NCI-H1105 (cell line): ENCODE measurements at places on chromosomes 3 and 15.

DNA sequence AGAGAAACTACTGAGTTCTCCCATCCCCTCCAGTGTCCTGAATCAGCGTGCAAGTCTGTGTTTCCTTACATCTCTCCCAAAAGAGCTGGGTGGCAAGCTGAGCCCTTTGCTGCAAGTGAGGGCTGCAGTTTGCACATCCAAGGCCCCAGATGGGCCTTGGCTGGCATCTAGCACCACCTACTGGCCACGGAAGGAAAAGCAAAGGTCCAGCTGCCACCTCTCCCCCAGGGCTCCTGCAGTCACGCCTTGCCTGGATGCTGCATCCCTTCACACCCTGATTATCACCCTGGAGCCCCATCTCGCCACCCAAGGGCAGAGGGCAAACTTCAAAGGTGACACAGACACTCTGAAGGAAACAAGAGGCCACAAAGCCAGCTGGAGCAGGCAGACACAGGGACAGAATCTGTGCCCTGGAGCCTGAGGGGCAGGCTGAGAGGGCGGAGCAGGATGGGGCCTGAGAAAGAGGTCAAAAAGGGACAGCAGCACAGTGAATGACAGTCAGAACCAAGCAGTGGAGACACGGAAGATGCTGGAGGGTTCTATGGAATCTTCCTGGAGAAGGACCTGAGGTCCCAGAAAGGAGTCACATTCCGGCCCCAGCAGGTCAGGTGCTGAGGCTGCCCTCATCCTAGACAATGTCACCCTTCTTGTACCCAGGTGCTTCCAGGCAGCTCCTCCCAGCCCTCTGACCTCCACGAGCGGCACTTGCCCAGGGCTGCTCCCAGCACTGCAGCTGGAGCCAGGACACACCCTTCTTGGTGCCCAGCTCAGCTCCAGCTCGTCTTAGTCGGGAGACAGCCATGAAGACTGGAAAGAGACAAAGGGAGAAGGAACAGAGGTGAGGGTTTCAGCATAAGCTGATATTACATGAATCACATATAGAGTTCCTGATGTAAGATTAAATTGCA, 18.3 kb upstream of the NTRK3 start:
- DNase-seq = peak; percentile 9

- no peak for DNase-seq
Observed at GRCh38 chr15:36601497-36601932, 22.1 kb downstream of the CDIN1 start.

GRCh38 chr3:10531031-10531430, 25.6 kb upstream of the ATP2B2 start:
- no peak for DNase-seq

DNA sequence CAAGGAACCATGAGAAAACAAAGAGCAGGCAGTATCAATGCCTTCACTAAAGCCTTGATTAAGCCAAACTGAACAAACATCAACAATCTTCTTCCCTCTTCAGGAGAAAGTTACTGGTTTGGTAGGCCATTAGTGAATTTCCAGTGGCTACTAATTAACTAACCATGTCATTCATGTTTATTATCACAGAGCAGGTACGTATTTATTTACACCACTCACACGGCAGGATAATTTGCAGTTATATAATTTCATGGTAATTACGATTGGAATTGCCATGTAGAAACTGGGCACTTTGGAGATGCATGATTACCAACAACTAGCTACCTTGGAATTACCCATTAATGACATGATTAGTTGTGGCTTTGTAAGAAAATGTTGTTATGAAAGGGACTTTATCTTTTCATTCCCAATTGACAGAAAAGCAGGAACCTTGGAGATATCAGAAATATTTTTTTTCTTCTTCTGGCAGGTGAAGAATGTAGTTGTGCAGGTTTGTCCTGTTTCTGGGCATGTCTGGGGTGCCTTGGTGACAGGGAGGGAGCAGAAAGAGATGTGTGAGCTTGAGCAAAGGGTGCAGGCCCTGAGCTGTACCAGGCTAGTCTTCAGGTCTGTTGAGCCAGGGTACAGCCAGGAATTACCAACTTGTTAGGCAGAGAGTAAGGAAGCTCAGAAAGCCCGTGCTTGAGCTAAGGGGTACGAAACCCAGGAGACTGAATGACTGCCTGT, 310.7 kb downstream of the RORA start:
- peak; percentile 79 for DNase-seq

DNA sequence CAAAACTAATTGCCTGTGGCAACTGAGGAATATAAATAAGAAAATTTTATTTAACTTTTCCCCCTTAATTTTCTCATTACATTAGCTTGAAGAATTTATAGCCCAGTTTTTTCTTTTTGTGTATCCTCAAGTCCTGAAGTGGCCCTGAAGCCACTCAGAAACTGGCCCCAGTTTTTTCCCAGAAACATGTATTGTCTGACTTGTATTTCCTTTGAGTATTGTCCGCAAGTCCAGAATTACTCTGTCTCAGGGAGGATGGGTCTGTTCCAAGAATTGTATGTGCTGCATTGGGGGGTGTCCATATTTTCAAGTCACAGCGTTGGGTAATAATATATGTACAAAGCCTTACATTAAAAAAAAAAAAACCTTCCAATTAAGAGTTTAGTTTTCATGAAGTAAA, 149.7 kb upstream of the IL12A start:
- no peak for DNase-seq

GRCh38 chr15:37758412-37758811, 176.0 kb upstream of the TMCO5A start:
- DNase-seq = no peak

- no peak for DNase-seq
Observed at GRCh38 chr15:96670389-96670788, 339.9 kb downstream of the NR2F2 start.

GRCh38 chr3:100404250-100404548, 2.9 kb downstream of the LNP1 start:
- no peak for DNase-seq

- DNase-seq = no peak
Observed at GRCh38 chr3:186142393-186142932, 33.6 kb upstream of the ETV5 start.

DNA sequence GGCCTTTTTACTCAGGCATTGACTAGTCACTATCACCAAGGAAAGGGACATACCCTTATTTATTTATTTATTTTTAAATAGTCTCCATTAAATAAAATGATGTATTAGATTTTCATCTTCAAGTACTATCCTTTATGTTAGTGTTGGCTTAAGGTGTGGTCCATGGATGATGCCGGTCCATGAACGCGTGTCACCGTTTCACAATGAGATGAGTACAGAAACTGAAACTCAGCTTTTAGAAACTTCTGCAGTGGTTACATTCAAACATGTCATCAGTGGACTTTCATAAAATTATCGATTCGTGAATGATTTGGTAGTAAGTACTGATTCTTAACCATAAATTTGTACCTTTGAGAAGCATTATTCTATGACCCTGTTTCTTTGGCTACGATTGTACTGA, 166.6 kb downstream of the SATB1 start:
- DNase-seq = no peak

DNA sequence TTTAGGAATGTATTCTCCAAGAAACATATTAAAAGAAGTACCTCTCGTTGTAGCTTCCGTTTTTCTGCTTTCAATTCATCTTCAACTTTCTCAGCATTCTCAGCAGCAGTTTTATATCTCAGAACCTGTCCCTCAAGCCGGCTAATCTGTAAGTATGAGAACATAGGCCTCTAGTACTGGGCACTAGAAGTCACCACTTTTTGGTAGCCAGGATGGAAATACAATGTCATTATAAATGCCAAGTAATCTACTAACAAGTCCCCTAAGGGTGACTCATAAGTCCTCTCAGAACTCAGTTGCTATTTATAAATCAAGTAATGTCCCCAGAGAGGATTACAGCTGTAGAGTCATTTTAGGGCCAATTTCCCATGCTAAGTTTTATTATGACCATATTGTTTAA, 61.1 kb downstream of the MLH1 start:
- no peak for DNase-seq

- no peak for DNase-seq
Observed at GRCh38 chr3:101964861-101965260, 115.5 kb downstream of the NFKBIZ start.

DNA sequence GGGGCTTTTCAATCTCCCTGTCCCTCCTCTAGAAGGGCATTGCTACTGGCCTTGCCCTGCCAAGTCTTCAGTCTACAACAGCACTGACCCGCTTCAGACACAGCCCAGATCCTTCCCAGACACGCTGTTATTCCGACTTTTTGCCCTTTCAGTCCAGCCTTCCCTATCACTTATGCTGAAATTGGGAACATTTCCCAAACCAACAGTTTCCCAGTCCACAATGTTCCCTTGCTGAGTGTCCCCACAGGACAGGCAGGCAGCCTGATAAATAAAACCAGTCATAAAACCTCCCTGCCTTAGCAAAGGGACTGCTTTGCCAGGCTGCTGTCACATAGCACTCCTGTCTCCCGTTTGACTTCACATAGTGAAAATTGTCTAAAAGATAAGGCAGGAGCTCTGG, 43.5 kb downstream of the GOLGA6L2 start:
- no peak for DNase-seq

DNA sequence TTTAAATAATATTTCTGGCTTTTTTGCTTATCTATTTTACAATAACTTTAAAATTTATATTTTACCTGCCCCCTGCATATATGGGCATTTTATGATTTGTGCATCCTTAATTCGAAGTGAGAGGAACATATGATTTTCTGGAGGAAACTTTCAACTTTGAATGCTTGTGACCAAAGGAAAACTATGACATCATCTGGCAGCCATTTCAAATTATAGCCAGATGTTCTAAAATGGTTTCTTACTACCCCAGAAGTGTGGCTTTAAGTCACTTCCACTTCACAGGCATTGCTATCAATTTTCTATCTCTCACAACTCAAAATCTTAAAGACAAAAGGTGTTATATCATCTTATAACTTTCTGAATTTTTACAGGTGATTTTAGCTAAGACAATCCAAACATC, 508.8 kb downstream of the RBMS3 start:
- DNase-seq = no peak

- DNase-seq = no peak
Observed at GRCh38 chr3:78912687-78913086, 855.1 kb downstream of the ROBO1 start.

- no peak for DNase-seq
Observed at GRCh38 chr3:32398531-32398930, 6.9 kb downstream of the CMTM7 start.

DNA sequence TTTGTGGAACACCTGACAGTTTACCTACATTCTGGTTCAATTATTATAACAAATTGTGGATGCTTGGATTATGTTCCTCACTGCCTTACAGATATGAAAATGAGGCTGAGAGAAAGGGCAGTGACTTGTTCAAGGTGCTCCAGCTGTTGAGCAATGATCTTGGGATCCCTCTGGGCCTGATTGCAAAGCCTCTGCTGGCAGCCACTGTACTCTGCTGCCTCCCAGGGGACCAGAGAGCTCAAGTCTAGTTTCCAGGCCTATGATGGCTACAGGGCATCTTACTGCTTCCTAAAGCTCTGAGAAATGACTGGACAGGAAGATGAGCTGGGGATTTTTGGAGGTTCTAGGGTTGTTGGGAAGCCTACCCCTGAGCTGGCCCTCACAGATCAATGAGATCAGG, 2.3 kb upstream of the SHC4 start:
- no peak for DNase-seq

DNA sequence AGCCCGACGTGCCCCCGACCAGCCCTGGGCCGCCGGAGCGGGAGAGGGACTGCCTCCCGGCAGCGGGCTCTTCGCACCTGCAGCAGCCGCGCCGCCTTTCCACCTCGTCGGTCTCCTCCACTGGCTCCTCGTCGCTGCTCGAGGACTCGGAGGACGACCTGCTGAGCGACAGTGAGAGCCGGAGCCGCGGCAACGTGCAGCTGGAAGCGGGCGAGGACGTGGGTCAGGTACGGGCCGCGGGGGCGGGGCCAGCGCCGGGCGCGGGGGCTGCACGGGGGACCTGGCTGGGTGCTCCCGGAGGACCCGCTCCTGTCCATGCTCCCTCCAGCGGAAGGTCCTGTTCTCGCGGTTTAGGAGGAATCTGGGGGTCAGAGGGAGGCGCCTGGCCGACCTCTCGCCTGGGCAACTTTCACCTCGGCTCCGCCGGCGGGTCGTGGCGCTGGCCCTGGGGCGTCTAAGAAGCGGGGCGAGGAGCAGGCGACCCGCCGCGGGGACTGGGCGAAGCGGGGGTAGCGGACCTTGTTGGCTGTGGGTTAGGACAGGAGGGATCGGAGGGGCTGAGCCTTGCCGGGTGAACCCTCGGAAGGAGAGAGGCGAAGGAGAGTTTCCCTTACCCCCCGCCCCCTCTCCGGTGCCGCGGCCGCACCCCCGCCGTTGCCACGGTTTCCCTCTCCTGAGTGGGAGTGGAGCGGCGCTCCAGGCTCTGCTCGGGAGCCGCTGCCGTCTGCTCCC, 682 bp downstream of the ITPKA start:
- no peak for DNase-seq

GRCh38 chr15:51688863-51689262, 7.6 kb downstream of the SCG3 start:
- no peak for DNase-seq

- no peak for DNase-seq
Observed at GRCh38 chr3:138043266-138044029, 33.5 kb downstream of the CLDN18 start.

GRCh38 chr3:120148187-120148949, 54.1 kb upstream of the GSK3B start:
- DNase-seq = no peak

DNA sequence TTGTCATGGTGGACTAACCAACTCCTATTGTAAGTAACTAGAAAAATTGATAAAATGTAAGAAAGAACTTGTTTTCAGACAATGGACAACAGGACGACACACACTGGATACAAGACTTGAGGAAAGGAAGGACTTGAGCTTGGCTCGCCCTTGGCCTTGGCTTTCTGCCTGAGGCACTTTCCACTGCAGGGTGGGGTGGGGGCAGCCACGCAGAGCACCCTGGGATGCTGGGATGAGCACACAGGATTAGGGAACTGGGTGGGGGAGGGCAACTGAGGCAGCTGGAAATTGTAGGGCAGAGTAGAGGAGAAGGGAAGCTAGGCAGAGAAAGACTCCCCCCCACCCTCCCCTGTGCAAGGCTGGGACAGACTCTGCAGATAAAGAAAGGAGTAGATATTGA, 25.5 kb upstream of the HHATL start:
- no peak for DNase-seq

- DNase-seq = no peak
Observed at GRCh38 chr15:82624008-82624407, 23.2 kb downstream of the CPEB1 start.

- no peak for DNase-seq
Observed at GRCh38 chr3:68447885-68448284, 484.5 kb downstream of the TAFA4 start.

- no peak for DNase-seq
Observed at GRCh38 chr3:169240786-169241486, 422.6 kb downstream of the MECOM start.

GRCh38 chr3:53819163-53819868, 26.9 kb downstream of the CHDH start:
- no peak for DNase-seq

GRCh38 chr3:176526942-176527341, 670.3 kb downstream of the TBL1XR1 start:
- DNase-seq = no peak
